ENCODE measurements at places on chromosomes 11 and 22. TPM values are rescaled to one million over a fixed set of nuclear protein-coding genes. Genes with fewer than 3 reads are reported as not detected.

Gene APOL1
- 0.14 TPM for total RNA-seq

Gene LRP5
- total RNA-seq, result 0.07 TPM

GRCh38 chr11:75450826-75451821, 18.1 kb upstream of the KLHL35 start:
- DNase-seq, result peak; percentile 78

DNA sequence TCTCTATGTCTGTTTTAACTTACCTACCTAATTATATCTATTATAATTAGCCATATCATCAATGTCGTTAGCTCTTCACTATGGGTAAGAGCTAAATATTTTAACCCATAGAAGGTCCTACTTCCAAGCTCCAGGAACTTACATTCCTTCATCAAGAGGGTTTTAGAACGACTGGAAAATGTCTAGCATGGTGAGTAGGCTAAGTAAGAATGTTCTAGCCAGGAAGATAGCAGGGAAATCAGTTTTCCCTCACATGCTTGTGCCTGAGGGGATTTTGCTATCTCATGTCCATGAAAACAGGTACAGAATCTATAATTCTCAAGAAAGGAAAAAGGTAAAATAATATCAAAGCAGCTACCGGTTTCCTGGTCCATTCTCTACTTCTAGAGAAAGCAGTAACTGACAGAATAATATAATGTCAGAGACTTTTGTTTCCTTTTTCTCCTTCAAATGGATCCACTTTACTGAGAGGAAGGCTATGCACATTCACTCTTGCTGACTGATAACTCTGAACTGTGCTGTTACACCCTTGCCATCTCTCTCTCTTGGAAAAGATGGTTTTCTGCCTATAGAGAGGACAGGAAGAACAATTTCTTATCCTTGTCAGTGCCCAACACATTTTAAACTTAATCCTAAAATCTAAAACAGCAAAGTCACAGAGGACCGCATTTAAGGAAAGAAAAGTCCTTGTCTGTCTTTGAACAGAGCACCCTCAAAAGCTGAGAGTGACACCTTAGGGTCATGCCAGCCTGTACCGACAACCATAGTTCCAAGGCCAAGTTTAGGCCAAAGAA, 67.0 kb downstream of the MAML2 start:
- no peak for DNase-seq

DNA sequence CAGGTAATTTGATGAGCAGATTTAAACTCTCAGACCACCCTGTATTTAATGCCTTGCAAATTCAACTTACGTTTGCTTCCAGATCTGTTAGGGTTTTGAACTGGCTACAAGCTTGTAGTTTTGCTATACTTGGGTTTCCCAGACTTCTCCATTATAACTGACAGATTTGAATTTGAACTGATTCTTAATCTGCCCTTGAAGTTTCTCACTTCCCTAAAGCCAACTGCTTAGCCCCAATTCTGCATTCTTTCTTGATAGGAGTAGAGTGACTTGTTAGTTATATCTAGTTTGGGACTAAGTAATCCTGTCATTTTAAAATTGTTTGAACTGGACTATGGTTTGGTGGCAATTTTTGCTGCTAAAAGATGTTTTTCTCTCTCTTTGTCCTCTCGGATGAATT, 9.7 kb downstream of the LAYN start:
- peak; percentile 88 for DNase-seq

Gene TMPRSS4
- total RNA-seq, result not detected

Gene MFRP
- not detected for total RNA-seq
